Ascending aorta (tissue), 2 donors: ENCODE measurements at places on chromosomes 2 and 18. TPM values are rescaled to one million over a fixed set of nuclear protein-coding genes. Genes with fewer than 3 reads are reported as not detected.

The ZNF804A gene
- not detected for total RNA-seq

The SIX2 gene
- 22.2 TPM for total RNA-seq

The ZSWIM2 gene
- not detected for total RNA-seq

The MDH1B gene
- total RNA-seq: not detected

The SPEG gene
- total RNA-seq: 390 TPM

The IL18RAP gene
- total RNA-seq: 0.11 TPM

The CRYGC gene
- not detected for total RNA-seq

The IL36B gene
- total RNA-seq: not detected

The SLC4A3 gene
- total RNA-seq: 1.8 TPM

The CAB39 gene
- total RNA-seq: 62.9 TPM

The GCG gene
- total RNA-seq: not detected

The LRPPRC gene
- 78.1 TPM for total RNA-seq

The YPEL5 gene
- 14.2 TPM for total RNA-seq

The DYNAP gene
- total RNA-seq: not detected

The CHRNG gene
- not detected for total RNA-seq

The CROCC2 gene
- total RNA-seq: 2.9 TPM

The AMER3 gene
- total RNA-seq: not detected

The NTSR2 gene
- total RNA-seq: not detected

The IL1RN gene
- total RNA-seq: not detected

The ZBTB7C gene
- 8.1 TPM for total RNA-seq

The EGR4 gene
- total RNA-seq: not detected

The ABCB11 gene
- not detected for total RNA-seq

The CPLX4 gene
- total RNA-seq: not detected

The NEURL3 gene
- not detected for total RNA-seq

The TMEM17 gene
- total RNA-seq: not detected

The SERPINE2 gene
- 86.1 TPM for total RNA-seq

The UPP2 gene
- total RNA-seq: not detected
